ENCODE measurements at places on chromosomes 12 and 14.

- no peak for DNase-seq
Observed at GRCh38 chr12:118346895-118347294, 25.8 kb downstream of the TAOK3 start.

DNA sequence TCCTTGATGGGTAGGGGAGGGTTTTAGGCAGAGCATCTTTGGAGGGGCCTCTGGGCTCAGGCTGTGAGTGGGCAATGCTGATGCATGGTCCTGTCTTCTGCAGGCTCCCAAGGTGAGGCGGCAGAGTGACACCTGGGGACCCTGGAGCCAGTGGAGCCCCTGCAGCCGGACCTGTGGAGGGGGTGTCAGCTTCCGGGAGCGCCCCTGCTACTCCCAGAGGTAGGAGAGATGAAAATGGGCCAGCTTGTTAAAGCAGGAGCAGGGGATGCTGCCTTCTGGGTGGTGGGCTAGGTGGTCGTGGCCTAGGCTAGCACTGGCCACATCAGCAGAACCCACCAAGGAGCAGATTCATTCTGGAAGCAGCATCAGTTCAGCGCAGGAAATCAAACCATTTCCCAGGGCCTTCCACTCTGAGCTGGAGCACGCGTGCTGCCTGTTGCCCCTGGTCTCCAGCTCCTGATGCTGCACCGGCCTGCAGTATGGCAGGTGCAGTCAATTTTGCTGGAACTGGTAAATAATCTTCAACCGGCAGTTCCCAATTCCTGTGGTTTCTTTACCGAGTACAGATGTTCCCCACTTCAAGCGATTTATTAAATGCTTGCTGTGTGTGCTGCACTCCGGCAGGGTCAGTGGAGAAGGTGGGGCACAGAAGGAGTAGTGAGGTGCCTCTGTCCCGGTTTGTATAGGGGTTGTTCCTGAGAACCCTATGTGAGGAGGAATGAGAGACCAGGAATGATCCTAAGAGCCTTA lies 7.4 kb downstream of the PAPLN start:
- DNase-seq = no peak

DNA sequence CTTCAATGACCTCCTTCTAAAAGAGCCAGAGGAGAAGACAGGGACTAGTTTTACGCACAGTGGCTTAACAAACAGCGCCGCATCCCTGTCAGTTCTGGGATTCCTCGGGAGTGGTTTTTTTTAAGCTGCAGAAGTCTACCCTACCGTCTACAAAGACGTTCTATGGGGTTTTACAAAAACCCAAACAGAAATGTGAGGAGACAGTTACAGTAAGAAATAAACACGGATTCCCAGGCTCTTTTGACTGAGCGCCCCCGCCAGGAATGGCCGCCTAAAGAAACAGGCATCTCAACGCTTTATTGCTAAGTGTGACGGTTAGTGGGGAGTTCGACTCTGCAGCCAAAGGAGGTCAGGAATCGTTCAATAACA lies 484 bp downstream of the ALKBH1 start:
- DNase-seq = peak; percentile 27

DNA sequence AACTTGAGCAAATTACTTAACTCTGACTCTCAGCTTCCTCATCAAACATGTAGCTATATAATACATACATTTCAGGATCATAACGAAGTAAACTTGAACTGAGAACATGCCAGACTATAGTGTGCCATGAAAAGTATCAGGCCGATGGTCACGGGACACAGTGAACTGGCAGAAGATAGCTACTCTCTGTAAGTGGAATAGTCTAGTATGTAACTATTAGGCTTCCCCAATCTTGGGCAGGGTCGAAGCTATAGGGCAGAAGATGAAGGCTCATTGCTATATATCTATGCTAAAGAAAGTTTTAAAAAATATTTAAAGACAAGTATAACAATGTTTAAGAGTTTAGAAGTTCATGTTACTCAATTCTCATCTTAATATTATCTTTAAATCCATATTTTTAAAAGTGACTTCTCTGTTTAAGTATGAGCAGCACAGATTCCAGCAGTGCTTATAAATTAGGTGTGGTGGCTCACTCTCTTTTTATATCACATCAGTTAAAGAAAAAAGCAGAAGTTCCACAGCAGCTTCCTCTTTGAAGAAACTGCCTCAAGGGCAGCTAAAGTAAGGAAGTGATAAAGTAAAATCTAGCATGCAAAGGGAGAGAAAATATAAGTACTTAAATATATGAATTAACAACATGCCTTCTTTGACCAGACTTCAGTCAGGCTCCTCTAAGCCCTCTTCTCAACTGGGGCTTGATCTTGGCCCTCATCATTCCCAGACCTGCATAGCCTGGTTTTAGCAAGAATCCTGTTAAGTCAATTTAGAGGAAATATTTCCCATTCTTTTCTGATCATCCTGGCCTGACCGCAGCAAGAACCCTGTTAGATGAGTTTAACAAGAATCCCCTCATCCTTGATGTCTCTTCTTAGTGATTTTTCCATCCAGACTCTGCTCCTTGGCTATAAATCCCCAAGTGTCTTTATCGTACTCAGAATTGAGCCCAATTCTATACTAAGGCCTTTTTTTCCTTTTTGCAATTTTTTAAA lies 8.4 kb upstream of the GLIPR1 start:
- DNase-seq = no peak

- DNase-seq = peak; percentile 80
Observed at GRCh38 chr14:89767861-89768268, 186.7 kb downstream of the EFCAB11 start.

DNA sequence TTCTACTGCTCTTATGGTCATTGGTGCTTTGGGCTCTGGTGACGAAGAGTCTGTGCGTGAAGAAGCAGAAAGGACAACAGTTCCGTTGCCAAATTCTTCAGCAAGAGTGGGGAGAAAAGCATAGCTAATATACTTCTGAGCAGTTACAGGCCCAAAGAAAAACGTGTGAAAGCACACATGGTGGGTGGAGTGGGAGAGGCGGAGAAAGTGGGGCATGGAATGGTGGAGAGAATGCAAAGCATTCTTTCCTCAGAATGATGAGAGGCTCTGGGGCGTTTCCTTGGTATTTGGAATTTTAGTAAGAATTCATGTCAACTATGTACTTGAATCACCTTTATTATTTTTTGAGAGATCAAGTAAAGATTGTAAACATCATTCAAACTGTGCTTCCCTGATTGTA lies 396.1 kb downstream of the NAV3 start:
- DNase-seq = no peak

DNA sequence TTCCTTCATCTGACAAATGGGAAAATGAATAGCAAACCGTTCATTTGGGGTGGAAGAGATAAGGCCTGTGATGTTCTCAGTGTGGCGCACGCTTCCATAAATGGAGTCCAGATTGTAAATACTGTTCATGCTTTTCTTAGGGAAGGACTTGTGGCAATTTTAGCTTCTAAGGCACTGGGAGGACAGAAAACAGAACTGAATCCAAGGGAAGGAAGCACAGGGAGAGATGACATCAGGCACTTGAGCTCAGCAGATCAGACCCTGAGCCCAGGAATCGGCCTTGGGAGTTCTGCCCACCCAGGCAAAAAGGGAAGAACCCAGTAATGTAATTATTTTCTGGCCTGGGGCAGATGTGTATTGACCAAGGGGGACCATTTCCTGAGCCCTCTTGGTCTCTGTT lies 7.2 kb upstream of the SH2B3 start:
- DNase-seq = no peak

GRCh38 chr14:103739466-103739792 lies 23.8 kb downstream of the ZFYVE21 start:
- no peak for DNase-seq

DNA sequence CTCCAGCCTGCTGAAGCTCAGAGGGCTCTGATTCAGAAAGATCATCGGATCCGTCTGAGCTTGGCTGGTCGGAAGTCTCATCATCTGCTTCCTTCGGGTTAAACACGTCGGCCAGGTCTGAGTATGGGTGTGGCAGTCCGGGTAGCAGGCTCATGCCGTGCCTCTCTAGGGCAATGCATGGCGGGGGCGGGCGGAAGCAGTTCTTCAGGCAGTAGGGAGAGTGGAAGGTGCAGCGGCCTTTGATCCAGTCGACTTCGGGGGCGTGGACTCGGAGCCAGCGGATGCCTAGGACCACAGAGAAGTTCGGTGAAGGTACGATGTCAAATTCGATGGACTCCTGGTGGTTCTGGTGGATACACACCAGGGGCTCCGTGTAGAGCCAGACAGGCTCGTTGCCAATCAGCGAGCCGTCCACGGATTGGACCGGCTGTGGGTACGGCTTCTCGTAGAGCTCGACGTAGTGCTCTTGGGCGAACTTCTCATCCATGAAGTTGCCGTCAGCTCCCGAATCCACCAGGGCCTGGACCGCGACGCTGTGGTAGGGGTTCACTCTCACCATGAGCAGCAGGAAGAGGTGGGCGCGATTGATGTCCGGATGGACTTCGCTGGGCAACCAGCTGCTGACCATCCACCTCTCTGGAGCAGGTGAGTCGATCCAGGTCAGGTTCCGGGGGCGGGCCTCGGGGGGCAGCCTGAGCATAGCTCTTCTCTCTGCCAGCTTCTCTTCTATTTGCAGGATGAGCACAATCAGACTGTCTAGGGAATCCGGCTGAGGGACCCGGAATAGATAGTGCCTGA lies 20.3 kb downstream of the RTL1 start:
- no peak for DNase-seq

- no peak for DNase-seq
Observed at GRCh38 chr12:124149287-124149686, 145.6 kb upstream of the RFLNA start.

DNA sequence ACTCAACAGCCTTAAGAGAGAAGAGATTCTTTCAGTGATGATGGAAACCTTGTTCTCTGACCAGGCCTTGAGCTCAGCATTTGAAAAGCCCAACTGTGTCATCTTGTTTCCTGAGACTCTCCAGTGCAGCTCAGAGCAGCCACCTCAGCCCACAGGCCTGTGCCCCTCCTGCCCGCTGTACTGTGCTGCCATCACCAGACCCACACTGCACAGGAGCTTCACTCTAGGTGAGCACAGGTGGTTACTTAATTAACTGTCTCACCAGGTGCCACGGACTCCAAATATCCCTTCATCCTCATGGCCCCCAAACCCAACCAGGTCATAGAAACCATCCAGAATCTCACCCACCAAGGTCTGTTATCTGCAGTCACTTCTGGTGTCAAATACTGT lies 51.3 kb downstream of the JAG2 start:
- no peak for DNase-seq

GRCh38 chr12:53197011-53197640 lies 9.9 kb downstream of the ITGB7 start:
- no peak for DNase-seq

- DNase-seq = peak; percentile 25
Observed at GRCh38 chr14:65637780-65638179, 225.2 kb downstream of the FUT8 start.

DNA sequence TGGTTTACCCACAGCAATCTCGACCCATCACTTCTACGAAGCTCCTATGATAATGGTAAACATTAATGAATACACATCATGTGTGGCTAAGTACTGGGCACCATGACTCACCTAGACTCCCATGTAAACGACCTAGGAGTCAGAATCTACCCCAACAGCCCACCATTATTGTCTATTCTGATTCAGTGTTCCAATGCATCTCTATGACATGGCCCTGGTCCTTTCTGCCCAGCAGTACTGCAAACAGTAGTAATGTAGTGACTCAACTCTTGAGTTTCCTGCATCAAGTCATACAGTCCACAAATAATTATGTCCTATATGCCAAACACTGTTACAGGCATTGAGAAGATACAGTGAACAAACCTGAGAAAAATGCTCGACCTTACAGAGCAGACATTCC lies 14.6 kb downstream of the GTF2A1 start:
- no peak for DNase-seq

DNA sequence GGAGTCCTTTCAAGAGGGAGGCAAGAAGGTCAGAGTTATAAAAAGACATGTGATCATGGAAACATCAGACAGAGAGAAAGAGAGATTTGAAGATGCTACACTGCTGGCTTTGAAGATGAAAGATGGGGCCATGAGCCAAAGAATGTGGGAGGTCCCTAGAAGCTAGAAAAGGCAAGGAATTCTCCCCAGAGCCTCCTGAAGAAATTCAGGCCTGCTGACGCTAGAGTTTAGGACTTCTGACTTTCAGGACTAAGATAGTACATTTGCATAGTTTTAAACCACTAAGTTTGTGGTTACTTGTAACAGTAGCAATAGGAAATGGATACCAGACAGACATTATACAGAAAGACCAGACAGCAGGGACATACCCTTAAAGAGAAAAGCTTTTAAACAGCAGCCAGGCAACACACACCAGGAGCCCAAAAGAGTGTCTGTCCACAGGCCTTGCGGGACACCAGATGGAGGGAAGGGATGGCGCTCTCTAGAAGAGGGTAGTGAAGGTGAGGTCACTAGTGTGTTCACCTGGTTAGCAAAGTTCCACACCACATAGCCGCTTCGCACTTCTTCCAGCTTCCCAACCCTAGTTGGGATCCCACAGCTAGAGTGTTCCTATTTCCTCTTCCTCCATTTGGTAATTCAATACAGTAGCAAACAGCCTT lies 29.7 kb upstream of the CEBPE start:
- DNase-seq = no peak

- DNase-seq = no peak
Observed at GRCh38 chr12:79400481-79400880, 290.3 kb downstream of the PAWR start.

GRCh38 chr14:65198346-65198745 lies 96.0 kb upstream of the MAX start:
- no peak for DNase-seq

GRCh38 chr14:66507181-66507721 lies 696 bp upstream of the GPHN start:
- no peak for DNase-seq

DNA sequence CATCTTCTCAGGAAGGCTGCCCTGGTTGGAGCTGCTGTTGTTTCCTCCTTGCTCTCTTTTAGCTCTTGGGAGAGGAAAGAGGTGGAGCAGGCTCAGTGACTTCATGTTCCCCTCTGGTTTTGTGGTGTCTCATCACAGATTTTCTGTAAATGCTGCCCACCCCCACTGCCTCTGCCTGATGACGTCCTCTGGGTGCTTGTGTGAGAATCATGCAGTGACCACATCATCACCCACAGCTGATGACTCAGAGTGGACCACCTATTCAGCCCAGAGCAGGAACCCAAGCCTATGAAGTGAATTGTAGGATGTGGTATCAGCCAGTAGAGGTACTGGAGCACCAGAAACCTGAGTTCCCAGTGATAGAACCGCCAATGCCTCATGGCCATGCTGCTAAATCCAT lies at the start of gene GZMB:
GZMB (minus strand) TSS at position 33 of the 400 bp plus-strand sequence; CDS start at position 3, 30 bp downstream.
- peak; percentile 75 for DNase-seq

- peak; percentile 63 for DNase-seq
Observed at GRCh38 chr12:1592444-1593173, 1.8 kb downstream of the FBXL14 start.

DNA sequence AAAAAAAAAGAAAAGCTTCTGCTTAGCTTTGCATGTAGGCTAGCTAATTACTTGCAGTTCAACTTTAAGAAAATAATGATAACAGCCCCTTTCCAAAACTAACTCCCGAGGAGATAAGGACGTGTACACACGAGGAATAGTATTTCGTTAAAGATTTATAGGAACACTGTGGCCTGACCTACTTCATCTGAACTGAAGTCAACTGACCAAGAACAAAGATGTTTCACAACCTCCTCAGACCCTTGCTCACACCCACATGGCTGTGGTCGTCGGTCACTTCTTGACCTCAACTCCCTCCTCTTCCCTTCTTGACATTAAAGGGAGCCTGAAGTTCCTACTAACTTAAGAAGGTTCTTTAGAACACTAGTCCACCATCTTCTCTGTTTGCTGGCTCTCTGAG lies 25.3 kb upstream of the FAM181A start:
- no peak for DNase-seq

- DNase-seq = no peak
Observed at GRCh38 chr12:130124106-130124505, 38.2 kb upstream of the FZD10 start.
